ENCODE measurements at places on chromosomes 5 and 9. TPM values are rescaled to one million over a fixed set of nuclear protein-coding genes. Genes with fewer than 3 reads are reported as not detected.

GRCh38 chr5:6926491-6927038 lies 213.3 kb downstream of the TENT4A start:
- DNase-seq = no peak

- DNase-seq = no peak
Observed at GRCh38 chr9:111190347-111190746, 139.7 kb downstream of the OR2K2 start.

GRCh38 chr9:124770359-124771020 lies 621 bp downstream of the NR6A1 start:
- no peak for DNase-seq

DNA sequence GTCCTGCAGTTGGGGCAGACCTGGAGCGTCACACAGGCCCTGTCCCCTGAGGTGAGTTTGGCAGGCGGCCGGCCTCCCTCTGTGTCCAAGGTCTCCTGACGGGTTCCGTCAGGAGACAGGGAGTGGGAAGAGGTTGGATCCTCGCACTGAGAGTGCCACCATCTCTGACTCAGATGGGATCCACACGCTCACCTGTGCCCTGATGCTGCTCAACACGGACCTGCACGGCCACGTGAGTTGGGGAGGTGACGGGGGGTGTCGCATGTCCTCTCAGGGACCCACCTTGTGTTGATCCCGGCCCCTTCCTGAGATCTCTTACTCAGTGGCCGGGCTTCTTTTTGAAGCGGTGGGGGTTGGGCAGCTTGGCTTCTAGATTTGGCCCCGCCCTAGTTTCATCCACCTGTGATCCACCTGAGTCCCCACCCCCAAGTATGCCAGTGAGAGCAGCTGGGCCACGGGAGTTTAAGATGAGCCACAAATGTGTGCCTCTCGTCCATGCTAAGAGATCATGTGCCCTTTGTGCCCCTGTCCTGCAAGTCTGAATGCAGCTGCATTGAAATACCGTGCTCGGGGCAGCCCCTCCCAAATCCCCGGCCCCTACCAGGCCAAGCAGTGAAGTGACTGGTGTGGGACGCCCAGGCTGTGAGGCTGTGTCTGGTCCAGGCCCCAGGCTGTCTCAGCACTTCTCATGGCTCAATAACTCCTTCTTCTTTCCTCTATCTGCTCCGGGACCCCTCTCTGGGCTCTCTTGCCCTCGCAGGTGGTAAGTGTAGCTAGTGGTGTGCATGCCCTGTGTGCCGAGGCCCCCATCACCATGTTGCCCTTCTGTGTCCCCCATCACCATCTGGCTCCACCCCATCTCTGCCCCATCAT lies 27.2 kb downstream of the PSD2 start:
- no peak for DNase-seq

DNA sequence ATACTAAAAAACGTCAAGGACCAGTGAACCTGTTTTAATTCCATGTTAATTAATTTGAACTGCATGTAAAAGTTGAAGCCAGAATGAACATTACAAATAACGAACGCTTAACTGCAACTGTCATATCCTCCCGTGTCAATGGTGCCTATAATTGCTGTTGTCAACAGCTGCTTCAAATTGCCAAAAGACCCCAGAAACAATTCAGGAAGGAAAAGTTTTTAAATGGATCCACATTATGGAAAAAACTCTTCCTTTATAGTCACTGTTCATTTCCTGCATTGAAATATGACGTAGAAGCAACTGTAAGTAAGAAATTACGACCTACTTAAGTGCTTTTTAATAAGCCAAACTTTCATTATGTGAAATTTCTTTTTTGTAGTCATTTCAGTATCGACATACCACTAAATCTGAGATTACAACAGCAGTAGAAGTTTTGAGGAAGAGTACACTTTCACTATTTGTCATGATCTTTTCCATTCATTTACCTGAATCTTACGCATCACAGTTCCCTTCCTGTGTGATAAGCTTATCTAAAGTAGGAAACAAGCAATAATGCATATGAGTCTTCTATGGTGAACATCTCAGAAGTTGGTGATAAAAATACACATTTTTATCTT lies 37.8 kb downstream of the MEF2C start:
- no peak for DNase-seq

DNA sequence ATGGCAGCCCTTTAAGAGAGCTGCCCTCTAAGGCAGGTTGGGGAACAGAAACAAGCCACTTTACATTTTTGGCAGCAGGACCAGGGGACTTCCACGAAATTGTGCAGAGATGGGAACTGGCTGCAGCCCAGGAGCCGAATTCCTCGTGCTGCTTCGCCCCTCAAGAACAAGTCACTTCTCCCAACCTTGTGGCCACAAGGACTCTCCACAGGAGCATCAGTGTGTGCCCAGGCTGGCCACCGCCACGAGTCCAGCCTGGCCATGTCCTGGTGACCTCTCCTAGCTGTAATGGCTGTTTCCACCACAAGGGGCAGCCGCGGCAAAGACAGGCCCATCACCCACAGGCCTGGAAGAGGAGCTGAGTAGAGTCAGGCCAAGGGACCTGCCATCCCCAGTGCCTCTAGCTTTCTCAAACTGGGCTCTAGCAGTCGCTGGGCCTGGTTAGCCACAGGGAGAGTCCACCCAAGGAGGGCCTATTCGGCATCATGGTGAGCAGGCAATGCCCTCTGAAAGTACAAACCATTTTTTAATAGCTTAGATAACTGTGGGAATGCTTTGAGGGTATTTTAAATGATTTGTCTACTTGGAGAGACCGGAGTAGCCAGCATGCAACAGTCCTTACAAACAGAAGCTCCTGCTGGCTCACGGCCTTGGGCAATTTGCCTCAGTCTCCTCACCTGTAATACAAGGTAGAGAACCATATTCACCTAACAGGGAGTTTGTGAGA lies 129.0 kb downstream of the COL23A1 start:
- DNase-seq = peak; percentile 58

CA9 gene
- 0.58 TPM for polyA plus RNA-seq

DNA sequence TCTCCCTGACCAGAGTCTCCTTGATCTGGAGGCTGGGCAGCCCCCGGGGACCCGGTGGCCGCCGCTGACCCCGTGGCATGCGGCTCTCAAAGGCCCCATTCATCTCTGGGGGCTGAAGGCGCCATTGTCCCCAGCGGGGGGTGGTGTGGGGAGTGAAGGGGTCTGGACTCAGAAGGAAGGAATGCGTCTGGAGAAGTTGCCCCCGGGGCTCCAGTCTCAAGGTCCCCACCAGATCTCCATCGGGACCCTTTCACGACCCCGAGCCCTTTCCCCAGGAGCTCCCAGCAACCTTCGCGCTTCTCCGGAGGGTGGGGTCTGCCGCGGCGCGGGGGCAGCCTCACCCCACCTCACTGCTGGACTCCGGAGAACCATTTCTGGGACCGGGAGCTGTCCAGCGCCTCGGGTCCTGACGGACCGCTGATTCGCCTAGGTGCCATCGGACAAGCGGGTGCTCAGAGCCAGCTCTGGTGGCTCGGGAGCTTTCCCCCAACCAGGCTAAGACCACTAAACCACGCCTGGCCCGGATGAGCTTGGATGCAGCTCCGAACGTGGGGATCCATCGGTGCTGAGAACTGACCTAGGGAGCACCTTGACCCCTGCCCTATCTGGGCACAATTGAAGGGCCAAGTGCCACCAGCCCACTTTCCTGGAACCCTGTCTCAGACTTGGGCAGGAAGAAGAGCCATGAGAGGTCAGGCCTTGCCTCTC lies 5.1 kb upstream of the PCDH1 start:
- peak; percentile 63 for DNase-seq

DNA sequence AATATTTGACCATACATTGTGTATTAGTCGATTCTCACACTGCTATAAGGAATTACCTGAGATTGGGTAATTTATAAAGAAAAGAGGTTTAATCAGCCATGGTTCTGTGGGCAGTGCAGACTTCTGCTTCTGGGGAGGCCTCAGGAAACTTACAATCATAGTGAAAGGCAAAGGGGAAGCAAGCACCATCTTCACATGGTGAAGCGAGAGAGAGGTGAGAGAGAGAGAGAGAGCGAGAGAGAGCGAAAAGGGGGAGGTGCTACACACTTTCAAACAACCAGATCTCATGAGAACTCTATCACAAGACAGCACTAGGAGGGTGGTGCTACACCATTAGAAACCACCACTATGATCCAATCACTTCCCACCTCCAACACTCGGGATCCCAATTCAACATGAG lies 4.1 kb upstream of the GRAMD2B start:
- no peak for DNase-seq

DNA sequence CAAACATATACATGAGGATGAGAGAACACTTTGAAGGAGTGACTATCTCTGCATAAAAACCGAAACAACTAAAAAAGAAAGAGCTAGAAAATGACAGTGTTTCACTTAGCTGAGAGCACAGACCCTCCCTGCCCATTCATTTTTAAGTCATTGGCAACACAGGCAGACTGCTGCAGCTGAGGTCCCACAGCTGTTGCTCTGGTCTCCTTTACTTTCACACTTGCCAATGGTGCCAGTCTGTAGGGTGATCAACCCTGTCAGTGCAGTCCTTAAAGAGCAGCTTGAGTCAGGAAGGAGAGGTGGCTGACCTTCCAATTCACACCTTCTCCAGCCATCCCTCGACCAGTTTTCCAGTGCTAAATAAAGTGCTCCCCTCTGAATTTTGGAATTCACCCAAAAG lies 508.3 kb upstream of the CCNG1 start:
- no peak for DNase-seq

DNA sequence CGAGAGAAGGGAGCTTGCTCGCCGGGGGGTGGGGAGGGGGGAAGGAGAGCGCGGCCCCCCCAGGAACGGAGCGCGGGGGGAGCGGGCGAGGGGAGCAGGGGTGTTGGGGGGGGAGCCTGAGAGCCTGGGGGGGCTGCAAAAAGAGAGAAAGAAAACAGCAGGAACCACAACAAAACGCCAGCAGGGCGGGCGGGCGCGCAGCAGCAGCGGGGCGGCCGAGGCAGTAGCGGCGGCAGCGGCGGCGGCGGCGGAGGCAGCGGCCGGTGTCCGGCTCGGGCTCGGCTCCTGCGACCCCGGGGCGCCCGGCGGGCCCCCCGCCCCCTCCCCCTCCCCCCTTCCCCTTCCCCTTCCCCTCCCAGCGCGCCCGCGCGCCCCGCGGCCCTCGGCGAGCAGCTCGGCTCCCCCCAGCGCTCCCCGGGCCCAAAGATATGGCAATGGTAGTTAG lies 1.6 kb downstream of the NR2F1 start:
- no peak for DNase-seq

DNA sequence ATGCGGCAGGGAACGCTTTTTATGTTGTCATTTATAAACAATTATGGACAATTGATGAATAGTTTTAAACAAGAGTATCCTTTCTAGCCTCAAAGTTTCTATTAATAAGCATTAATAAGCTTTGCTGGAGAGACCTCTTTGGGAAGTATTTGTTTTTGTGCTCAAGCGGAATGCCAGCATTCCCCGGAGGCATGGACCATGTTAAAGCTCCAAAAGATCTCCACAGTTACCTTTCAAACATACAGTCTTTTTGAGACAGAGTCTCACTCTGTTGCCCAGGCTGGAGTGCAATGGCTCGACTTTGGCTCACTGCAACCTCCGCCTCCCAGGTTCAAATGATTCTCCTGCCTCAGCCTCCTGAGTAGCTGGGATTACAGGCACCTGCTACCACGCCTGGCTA lies 9.6 kb downstream of the MSANTD3 start:
- DNase-seq = no peak

FIBCD1 gene
- 0.08 TPM for polyA plus RNA-seq

- no peak for DNase-seq
Observed at GRCh38 chr9:87673446-87674120, 52.3 kb upstream of the CTSL start.

GRCh38 chr5:36575361-36575781 lies 31.0 kb upstream of the SLC1A3 start:
- DNase-seq = no peak

POLR3G gene
- polyA plus RNA-seq = 4.9 TPM

DNA sequence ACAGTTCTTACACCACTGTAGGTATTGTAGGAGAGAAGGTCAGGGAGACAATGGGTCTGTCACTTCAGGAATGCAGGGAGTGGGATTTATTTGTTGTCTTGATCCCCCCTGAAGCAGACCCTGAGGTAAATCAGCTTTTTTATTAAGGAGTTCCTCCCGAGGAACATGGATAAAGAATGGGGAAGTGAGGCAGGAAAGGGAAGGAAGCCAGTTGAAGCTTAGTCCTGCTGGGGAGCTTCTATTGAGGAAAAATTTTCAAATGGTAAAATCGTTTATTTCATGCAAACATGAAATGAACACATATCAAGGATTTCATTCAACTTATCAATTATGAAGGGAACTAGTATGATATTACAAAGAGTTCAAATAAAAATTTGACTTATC lies 318.6 kb upstream of the PIK3R1 start:
- DNase-seq = no peak

PAX5 gene
- polyA plus RNA-seq = 0.07 TPM

AQP7 gene
- 24.4 TPM for polyA plus RNA-seq

DNA sequence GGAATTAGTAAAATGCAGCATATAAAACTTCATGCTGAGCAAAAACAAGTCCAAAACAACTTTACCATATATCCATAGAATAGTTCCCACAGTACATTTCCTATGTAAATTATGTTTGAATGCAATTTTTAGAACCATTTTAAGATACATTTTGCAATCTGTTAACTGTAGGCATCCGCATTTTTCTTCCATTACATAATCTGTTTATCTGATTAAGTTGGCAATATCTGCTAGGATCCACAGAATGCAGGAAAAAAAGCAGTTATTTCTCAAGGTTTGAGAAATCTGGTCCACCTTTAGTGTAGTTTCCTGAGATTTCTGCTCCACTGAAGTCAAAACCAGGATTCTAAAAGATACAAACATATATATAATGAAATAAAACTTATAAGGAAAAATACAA lies 6.2 kb downstream of the NUDCD2 start:
- no peak for DNase-seq

DNA sequence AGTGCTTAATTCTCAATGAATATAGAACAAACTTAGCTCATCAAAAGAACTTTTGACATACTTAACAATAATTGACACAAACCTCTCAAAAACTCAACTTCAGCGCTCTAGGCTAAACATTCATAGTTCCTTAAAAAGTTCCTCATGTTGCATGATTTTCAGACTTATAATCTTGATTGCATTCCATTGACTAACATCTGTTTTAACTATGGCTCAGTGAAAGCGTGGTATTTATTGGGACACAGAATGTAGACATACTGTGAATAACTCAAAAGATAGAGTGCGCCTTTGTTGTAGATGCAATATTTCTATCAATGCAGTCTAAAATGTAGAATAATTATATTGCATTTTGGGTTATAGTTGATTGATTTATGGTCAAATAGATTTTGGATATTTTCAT lies 227.1 kb upstream of the HAPLN1 start:
- DNase-seq = no peak

NEUROG1 gene
- polyA plus RNA-seq = not detected

MLANA gene
- 1.0 TPM for polyA plus RNA-seq

HRH2 gene
- 2.6 TPM for polyA plus RNA-seq

GRCh38 chr5:3432135-3432534 lies 163.5 kb upstream of the IRX1 start:
- DNase-seq = no peak

FAM169A gene
- 24.3 TPM for polyA plus RNA-seq

Measured in left kidney (tissue), 8 donors.